ENCODE measurements at places on chromosomes 6 and 20.

DNA sequence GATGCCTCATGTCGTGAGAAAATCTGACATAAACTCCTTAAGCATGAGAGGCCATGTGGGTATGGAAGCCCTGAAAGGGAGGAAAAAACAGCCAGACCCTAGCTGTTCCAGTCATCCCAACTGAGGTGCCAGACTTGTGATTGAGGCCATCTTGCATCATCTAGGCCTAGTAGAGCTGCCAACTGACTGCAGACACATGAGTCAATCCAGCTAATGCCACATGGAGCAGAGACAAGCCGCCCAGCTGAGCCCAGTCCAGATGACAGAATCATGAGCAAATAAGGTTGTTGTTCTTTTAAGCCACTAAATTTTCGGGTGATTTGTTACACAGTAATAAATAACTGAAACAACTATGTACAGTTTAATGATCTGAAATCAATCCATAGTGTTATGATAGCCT, 680.9 kb downstream of the MAFB start:
- peak; percentile 40 for DNase-seq

DNA sequence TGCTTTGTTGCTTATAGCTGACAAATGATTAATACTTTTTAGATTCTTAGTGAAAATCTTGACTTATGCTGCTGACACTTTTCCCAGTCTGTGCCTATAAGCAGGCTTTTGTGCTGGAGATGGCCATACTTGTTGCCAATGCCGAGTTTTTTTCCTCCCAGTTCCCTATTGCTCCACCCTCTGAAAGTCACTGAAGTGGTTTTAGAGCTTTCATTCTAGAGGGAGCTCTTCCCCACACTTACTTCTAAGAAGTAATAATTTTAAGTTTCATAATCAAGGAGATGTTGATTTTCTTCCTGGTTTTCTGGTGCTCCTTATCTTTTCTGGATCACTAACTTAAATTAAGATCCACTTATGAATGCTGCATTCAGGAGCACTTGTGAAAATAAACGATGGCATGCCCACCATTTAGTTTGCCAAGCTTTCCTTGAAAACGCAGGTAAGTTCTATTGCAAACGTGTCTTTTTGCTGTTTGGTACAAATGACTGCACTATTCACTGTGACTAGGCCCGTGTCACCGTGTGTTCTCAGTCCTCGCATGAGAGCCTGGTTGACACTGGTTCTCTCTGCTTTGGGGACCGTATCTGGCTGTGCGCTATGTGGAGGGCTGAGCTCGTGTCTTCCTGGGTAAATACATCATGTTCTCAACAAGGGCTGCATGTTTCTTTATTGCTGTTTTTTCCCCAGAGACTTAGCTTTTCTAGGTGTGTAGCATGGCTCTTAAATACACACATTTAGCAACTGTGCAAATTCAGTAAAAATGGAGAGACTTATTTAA, 50.2 kb downstream of the GFRA4 start:
- no peak for DNase-seq

DNA sequence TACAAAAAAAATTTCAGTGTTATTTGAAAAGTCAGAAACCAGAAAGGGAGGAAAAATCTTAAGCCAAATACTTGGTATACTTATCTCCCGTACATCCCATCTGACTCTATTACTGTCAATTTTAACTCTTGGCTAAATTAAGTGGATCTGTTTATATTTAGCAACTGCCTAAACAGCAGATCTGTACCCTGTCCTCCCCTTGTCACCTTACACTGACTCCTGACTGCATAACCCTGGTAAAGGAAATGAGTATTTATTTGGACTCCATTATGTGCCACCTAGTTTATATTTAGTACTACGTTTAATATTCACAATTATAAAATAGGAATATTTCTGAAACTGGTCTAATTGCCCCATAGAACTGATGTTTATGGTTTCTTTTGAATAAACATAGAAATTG, 730.2 kb upstream of the GJE1 start:
- DNase-seq: no peak

DNA sequence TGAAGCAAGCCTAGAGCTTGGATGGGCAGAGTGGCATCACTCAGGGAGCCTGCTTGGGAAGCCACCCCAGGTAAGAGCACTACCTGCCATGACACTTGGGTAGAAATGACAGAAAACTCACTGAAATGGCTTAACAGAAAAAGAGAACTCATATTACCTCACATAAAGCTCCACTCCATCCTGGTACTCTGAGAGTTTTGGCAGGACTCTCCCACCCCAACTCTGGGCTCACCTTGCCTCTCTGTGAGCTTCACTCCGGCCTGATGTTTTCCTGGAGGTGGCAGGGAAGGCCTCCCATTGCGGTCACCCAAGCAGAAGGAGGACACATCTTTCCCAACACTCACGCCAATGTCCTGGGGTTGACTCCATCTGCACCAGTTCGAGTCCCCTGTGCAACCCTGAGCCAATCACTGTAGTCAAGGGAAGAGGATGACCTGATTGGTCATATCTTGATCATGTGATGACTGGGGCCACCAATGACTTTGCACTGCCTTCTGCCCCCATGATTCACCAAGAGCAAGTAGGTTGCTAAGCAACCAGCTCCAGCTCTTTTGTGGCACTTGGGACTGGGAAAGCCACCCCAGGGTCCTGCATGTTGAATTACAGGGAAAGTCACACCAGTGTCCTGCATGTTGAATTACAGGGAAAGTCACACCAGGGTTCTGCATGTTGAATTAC, 446.1 kb upstream of the SULF2 start:
- no peak for DNase-seq

DNA sequence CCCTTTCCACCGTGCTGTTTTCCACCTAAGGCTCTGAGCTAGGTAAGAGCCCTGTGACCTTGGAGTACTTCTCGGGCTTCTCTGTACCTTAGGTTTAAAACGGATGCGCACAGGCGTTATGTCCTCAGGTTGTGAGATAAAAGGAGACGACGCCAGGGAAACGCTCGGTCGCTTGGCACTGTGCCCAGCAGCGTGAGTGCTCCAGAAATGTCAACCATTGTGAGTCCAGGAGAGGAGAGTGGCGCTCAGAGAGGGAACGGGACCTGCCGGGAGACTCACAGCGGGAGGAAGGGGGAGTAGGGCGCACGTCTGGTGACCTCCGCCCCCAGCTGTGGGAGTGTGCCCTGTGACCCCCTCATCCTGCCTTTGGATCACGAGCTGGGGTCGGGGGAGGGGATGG, 33.8 kb upstream of the SCRT2 start:
- no peak for DNase-seq

DNA sequence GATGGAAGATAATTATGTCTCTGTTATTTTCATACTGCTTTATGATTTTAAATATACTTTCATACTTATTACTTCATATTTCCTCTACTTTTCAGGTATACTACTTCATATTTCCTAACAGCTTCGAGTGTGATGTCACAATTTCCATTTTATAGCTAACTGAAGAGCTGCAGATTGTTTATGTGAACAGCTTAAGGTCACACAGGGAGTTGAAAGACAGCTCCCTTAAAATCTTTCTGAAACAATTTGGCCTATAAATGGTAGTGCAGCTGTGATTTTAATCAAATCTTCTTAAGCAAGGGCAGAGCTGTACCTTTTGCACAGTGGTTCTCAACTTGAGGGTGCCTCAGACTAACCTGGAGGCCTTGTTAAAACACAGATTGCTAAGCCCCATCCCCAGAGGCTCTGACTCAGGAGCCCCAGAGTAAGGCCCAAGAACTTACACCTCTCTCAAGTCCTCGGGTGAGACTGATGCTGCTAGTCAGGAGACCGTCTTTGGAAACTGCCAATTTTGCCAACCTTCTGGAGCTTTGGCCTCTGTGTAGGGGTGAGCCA, 347.0 kb upstream of the HSF2 start:
- no peak for DNase-seq

- no peak for DNase-seq
These were observed 179.3 kb upstream of the DTNBP1 start for GRCh38 chr6:15841937-15842726.

DNA sequence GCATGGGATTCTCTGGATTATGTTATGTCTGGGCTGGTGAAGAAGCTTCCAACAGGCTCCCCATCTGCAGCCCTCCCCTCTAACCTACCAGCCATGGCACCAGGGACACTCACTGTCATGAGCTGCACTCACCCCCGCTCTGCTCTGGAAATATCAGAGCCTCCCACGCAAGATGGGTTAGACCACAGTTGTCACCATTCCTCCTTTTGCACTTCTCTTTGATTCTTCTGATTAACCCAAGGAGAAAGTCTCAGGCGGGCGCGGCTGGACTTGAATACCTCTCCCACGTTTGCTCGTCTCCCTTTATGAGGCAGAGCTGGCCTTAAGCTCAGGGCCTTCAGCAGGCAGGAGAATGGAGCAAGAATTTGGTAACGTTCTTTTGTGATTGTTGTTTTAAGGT, 128.1 kb downstream of the CEBPB start:
- no peak for DNase-seq

GRCh38 chr6:88519301-88520016, 353.3 kb upstream of the CNR1 start:
- no peak for DNase-seq

GRCh38 chr6:127423921-127424320, 35.3 kb downstream of the KIAA0408 start:
- no peak for DNase-seq

GRCh38 chr6:79671600-79672266, 40.6 kb downstream of the SH3BGRL2 start:
- DNase-seq: peak; percentile 77

DNA sequence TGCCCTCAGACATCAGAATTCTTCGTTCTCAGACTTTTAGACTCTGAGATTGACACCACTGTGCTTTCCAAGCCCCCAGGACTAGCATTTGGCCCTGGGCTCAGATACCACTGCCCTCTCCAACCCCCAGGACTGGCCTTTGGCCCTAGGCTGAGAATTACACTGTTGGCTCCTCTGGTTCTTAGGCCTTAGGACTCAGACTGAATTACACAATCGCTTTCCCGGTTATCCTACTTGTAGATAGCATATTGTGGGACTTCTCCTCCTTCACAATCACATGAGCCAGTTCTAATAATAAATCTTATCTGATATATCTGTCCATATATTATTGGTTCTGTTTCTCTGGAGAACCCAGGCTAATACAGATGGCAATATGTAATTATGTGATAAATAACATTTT, 1725.5 kb downstream of the GRIK2 start:
- no peak for DNase-seq

GRCh38 chr6:170176898-170177771, 113.7 kb downstream of the DLL1 start:
- no peak for DNase-seq

DNA sequence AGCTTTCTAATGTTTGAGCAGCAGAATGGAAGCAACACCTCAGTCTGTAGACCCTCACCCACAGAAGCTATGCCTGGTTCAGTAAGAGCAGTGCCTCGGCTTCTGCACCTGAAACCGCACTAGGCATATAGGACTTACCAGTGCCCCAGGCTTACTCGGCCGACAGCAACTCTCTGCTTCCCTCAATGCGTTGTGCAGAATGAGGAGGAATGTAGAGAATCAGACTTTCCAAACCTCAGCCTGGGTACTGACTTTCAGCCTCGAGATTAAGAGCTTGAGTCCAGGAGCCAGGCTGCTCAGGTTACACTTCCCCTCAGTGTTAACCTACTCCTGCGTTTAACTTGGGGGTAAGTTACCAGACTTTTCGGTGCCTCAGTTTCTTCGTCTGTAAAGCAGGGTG, 8.6 kb downstream of the EYA2 start:
- DNase-seq: no peak

DNA sequence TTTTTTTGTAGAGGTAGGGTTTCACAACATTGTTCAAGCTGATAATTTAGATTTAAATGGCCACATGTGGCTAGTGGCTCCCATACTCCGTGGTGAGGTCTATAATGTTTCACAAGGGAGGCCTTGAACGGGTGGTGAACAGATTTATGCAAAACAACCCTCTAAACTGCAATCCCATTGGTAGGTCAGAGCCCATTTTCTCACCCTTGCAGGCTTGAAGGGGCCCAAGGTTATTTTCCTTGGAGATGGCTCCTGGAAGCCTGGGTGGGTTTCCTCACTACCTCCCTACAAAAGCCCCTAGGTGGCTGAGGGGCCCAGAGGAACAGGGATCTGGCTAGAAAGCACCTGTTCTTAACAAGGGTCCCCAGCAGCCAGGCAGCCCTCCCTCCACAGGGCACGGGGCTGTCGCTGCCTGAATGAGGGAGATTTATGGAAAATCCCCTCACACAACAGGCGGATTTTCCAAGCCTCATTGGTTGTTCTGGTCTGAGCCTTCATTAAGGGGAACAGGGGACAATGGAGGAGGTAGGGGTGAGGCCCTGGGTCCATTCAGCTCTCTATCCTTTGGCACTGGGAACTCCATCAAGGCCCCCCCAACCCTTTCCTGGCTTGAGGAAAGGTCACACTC, 64.6 kb downstream of the VEGFA start:
- no peak for DNase-seq

DNA sequence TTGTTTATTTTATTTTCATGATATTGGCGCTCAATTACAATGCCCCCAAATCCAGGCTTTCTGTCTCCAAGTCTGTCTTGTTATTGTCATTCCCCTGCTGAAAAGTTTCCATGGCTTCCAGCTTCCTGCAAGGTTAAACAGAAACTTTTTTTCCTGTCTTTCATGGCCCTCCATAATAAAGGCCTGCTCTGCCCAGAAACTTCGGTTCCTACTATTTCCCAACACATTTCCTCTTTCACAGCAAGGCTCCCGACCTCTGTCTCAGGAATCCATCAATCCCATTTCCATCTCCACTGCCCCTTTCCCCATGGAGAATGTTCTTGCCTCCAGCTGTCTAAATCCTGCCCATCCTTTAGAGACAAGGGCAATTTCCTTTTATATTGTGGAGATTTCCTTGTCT, 365.2 kb upstream of the JARID2 start:
- DNase-seq: no peak

DNA sequence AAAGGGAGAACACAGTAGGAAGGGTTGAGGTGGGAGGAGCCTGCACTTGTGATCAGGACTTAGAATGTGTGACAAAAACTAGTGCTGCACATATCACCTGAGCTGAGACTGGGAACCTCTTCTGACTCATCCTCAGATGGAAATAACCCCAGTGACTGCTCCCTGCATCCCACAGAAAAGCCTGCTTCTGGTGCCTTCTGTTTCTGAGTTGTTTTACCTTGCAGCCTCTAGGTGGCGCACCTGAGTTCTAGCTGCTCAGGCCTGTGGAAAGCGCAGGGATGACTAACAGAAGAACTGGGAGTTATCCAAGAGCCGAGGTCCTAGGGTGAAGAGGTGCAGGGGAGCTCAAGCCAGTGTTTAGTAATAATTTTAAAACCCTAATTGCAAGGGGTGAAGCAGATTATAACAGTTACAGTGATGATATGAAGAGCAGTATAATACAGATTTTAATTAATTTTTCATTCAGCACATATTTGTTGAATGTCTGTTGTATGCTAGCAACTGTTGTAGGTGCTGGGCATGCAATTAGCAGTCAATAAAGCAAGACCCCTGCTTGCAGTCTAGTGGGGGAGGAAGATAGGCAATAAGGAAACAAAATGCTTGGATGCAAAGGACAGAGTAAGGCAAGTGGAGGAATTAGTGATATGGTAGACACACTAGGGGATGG, 302.5 kb downstream of the DHX35 start:
- DNase-seq: peak; percentile 61

GRCh38 chr20:23235173-23236027, 115.2 kb upstream of the NXT1 start:
- DNase-seq: peak; percentile 40

Measured in LoVo (cell line).